ENCODE measurements at places on chromosomes 3 and 15.
A peak's percentile ranks its signal among the peaks of the same experiment; 100 is the strongest.

DNA sequence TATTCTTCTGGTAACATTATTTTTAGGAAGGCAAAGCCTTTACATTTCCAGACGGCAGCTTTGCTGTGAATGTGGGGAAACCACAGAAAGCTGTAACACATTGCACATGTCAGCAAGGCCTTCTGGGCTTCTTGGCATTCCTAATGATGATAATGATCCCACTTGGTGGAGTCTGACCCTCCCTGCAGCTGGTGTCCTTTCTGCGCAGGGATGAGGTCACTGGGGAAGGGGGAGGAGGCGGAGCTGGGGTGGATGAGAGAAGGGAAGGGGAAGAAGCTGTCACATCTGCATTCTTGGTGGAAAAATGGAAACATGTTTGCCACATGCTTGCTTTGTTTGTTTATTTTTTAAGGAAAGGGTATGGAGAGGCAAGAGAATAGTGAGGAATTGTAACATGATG lies 68.6 kb downstream of the FILIP1L start:
- no peak for DNase-seq

GRCh38 chr3:120302361-120302760 lies 17.3 kb upstream of the GPR156 start:
- DNase-seq = no peak

- DNase-seq = peak; percentile 15
Observed at GRCh38 chr3:194686816-194687637, 1.3 kb downstream of the FAM43A start.

DNA sequence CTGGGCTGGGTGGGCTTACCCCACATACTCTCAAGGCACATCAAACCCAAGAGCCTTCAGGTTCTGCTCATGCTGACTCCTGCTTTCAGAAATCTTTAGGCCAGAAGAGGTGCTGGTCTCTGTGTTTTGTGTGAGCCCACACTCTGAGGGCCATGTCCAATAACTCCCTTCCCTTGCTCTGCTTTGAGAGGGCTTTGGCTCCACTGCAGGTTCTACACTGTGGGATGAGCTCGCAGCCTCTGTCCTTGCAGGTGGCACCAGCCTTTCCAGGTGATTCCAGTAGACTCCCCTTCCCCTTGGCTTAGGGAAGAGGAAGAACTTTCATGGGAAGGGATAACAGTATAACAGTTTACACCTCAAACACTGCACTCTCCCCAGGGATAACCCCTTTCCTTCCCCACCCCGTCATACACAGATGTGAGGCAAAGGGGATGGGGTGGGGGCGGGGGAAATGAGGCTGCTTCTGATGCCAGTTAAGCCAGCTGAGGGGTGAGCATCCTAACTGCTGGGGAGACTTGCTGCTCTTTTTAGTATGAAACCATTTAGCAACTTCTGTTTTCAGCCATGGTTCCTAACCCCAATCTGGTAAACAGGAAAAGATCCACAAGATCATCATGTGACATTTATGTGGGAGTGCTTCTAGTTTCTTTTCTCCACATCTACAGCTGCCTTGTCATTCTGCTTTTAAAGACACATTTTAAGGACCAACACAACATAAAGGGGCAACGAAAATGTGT lies 262.4 kb downstream of the SLC9A9 start:
- DNase-seq = no peak

DNA sequence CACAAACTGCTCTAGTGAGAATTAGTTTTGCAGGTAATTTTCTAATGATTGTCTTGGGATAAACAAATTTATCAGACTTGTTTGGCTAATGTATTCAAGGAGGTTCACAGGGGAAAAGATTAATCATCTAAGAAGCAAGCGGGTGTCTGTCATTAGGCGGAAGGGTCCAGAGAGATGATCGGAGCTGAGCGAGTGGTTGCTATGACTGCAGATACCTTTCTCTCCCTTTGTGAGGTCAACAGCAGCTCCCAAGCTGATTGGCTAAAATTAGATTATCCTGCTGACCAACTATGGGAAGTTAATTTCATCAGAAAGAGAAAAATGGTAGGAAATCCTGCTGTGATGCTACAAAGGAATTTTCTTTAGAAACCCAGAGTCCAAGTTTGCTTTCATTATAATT lies 276.0 kb downstream of the SOX2 start:
- DNase-seq = no peak

- no peak for DNase-seq
Observed at GRCh38 chr15:59940456-59940855, 63.7 kb upstream of the FOXB1 start.

DNA sequence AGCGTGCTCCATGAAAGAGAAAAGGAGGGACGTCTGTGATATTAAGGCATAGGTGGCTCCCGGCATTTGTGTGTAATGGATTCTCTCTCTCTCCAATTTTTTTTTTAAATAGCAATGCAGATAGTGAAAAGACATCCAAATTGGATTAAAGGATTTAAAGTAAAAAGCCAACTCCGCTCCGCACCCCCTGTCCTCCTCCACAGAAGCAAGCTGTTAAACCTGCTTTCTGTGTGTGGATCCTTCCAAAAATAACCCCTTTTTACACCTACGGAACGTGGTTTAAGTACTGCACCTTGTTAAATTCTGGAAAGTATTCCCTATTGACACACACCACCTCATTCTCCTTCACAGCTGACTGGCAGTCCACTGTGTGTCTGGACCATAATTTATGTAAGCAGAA lies 61.6 kb downstream of the ST8SIA2 start:
- DNase-seq = no peak

- no peak for DNase-seq
Observed at GRCh38 chr15:69951898-69952555, 145.7 kb downstream of the TLE3 start.

GRCh38 chr3:62833538-62833937 lies 41.7 kb downstream of the CADPS start:
- no peak for DNase-seq

GRCh38 chr15:51524376-51524775 lies 98.2 kb downstream of the DMXL2 start:
- DNase-seq = no peak

- no peak for DNase-seq
Observed at GRCh38 chr3:18744472-18744871, 319.3 kb upstream of the SATB1 start.

DNA sequence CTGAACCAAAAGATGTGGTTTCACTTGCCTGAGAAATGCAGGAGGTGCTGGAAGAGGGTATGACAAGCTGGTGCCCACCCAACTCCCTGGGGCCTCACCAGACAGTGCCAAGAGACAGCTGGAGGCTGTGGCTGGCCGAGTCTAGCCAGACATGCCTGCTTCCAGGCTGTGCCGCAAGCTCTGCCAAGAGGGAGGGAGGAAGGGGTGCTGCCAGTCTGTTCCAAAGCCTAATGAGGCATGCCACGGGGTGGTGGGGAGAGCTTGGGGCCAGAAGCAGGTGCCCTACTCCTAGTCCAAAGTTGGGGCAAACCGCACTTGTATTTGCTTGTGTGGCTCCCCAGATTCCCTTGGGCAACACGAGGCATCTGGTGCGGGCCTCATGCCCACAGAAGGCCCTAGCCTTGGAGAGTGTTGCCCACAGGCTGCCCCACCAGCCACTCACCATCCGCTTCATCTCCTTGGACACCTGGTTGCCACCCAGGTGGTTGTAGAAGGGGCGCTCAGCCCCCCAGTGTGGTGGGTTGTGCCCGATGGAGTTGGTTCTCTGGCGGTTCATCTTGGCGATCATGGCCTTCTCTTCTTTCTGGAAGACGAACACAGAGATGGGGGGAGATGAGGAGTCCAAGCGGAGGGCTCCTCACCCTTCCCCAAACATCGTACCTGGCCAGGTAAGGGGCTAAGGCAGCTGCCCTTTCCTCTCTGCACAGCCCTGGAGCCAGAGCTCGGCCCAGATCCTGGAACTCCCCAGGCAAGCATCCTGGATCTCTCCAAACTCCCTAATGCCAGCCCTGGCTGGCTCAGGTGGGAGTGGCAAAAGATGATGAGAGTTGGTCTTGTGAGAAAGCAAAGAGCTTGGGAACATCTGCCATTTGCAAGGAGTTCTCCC lies 123.4 kb downstream of the SEC22A start:
- no peak for DNase-seq

DNA sequence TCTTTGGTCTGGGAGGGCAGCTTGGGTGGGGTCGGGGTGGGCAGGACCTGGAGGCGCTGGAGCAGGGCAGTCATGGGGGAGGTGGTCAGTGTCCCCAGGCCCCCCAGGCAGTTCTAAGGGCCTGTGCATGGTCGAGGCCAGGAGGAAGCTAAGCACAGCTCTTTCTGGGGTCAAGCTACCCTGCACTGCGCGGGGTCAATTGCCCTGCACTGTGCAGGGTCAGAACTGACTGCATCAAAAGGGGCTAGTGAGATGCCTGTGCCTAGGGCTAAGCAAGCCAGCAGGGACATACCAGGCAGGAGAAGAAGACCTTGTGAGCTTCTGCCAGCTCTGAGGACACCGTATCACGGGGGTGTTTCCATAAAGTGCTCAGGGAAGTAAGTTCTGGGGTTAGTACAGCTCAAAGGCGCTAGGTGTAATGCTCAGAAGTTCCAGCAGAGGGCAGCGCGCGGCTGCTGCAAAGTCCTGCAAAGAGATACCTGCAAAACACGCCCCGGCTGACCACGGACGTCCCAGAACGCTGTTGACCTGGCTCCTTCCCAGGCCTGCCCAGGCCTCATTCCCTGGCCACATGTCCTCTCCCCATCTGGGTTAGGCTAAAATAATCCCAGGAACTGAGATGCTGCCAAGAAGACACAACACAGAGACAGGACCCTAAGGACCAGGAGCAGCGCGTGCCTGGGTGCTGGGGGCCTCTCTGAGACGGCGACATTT lies 18.8 kb upstream of the IQSEC1 start:
- DNase-seq = peak; percentile 82

DNA sequence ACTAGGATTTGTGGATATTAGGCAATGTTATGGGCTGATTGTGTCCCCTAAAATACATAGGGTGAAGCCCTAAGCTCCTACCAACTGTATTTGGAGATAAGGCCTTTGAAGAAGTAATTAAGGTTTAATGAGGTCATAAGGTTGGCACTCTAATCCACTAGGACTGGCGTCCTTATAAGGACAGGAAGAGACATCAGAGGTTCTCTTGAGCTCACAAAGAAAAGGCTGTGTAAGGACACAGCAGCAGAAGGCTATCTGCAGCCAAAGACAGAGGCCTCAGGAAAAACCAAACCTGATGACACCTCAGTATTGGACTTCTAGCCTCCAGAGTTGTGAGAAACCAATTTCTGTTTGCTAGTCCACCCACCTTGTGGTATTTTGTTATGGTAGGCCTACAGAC lies 416.7 kb downstream of the ZBTB20 start:
- DNase-seq = no peak

GRCh38 chr15:80776420-80777045 lies 2.6 kb upstream of the CEMIP start:
- peak; percentile 62 for DNase-seq

- DNase-seq = no peak
Observed at GRCh38 chr3:5347486-5347885, 160.0 kb downstream of the EDEM1 start.

DNA sequence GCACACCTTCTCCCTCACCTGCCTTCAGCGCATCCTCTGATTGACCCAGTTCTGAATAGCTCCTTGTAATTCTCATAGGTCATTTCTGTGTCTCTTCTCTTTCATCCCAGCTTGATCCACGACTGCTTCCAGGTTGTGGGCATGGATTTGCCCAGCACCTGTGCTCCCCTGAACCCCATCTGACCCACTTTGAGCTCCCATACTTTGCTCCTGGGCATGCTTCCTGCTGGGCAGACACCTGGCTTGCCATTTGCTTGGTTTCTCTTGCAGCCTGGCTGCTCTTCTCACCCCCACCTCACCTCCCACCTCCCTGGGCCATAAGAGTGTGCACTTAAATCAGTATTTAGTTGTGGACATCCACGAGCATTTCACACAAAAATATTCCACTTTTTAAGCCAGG lies 635.5 kb downstream of the TBL1XR1 start:
- DNase-seq = no peak

DNA sequence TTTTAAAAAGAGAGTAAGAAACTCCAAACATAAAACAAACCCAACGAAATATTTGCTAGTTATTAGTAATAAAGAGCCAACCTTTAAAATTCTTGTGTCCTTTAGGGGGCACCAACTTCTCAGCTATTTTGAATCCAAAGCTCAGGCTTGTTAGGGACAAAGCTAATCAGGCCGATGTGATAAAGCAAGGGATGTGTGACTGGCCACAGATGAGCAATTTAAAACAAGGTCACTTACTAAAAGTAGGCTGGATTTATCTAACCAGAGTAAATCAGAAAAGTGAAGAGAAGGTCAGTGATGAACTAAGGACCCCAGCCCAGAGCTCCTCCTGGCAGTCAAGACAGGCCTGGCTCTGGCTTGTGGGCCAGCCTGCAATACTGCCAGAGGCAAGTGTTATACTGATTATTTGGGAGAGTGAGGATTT lies 108.5 kb downstream of the CYP19A1 start:
- DNase-seq = no peak

- DNase-seq = no peak
Observed at GRCh38 chr3:138921316-138922292, 25.3 kb downstream of the FOXL2 start.

GRCh38 chr15:31276596-31277298 lies 49.9 kb upstream of the KLF13 start:
- DNase-seq = no peak

DNA sequence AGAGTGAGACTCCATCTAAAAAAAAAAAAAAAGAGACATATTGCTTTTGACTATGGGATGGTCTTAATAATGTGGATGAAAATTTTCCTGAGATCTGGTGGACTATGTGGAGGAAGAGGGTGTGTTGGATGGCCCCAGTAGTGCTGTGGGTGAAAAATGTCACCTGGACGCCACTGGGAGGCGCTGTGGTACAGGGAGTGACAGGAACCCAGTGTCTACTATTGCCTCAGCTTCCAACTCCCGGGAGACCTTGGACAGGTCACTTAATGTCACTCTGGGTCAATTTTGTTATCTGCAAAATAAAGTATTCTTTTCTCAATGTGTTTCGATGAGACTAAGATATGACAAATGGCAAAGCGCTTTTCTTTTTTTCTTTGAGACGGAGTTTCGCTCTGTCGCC lies 27.7 kb upstream of the DCP1A start:
- peak; percentile 52 for DNase-seq

GRCh38 chr15:65942436-65942835 lies 73.1 kb downstream of the RAB11A start:
- no peak for DNase-seq

DNA sequence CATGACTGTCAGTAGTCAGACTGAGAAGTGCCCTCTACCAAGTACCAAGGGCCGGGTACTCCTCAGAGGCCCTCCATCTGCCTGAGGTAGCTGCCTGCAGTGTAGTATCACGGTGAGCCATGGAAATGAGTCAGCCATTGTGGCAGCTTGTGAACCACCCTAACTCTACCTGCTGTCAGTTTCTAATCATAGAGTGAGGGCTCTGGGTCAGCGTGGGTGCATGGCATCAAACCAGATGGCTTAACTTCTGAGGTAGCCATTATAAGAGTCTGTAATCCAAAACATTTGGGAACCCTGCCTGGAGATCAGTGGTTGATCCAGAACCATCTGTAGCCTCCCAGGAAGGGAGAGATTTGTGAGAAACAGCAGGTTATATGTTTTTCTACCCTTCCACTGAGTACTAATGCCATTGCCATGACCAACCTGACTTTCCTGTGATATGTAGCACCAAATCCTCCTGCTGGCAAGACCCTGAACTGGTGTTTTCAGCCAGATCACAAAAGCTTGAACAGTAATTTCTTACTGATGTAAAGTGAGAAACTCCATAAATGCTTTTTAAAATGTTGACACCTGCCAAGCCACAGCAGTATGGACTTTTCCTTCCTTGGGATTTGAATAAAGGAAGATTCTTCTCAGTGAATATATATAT lies 38.9 kb downstream of the ABHD2 start:
- DNase-seq = no peak

Data from stimulated activated CD4-positive, alpha-beta T cell treated with anti-CD3 and anti-CD28 coated beads, Interleukin-12 subunit alpha, Interleukin-12 subunit beta, amount 100 ng/mL, for 24 hours (primary cell).